ENCODE measurements at places on chromosomes 4 and X.
A peak's percentile ranks its signal among the peaks of the same experiment; 100 is the strongest.

DNA sequence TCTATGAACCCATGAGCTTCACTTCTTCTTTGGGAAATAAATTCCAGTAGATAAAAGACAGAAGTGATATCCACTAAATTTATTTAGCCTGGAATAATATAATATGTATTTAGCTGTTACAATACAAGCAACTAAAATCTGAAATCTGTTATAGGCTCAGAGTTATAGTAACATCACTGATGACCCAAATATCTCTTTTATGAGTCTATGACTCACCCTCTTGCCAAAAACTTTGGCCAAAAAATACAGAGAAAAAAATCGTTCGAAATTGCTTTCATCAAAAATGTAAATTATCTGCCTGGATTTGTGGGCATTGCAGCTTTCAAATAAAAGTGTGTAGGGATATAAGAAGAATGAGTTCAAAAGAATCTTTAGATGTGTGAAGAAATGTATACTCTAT lies 89.4 kb upstream of the DKK2 start:
- DNase-seq: no peak

DNA sequence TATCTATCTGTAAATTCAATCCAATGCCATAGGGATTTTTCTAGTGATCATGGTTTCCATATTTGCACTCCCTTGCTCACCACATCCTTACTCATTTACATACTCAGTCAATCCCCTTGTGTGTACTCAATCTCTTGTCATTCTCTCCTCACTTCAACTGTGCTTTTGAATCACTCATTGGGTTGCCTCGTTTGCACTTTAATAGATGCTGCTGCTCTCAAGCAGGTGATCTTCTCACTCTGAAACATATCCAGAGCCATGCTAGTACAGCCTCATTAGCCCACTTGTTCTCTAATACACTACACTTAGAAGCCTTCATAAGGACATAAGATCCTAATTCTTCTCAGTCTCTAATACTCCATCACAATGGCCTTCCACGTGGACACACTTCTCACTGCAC lies 507.9 kb downstream of the TECRL start:
- no peak for DNase-seq

DNA sequence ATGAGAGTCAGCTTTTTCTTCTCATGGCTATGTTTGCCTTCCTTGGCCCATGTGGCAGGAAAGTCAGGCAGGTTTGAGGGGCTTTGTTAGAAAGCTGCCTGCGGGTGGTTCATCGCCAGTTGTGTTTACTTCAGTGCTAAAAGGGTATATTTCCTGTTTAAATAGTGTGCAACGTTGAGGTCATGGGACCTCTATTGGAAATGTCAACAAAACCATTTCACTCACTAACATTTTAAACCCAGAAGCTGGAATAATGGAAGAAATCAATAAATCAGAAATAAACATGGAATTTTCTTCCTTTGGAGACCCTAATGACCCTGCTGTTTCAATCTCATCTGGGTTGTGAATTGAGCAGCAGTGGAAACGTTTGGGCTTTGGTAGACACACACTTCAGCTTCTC lies 185.8 kb downstream of the ANKRD50 start:
- no peak for DNase-seq

GRCh38 chr4:57040510-57040909 lies 61.8 kb downstream of the POLR2B start:
- no peak for DNase-seq

DNA sequence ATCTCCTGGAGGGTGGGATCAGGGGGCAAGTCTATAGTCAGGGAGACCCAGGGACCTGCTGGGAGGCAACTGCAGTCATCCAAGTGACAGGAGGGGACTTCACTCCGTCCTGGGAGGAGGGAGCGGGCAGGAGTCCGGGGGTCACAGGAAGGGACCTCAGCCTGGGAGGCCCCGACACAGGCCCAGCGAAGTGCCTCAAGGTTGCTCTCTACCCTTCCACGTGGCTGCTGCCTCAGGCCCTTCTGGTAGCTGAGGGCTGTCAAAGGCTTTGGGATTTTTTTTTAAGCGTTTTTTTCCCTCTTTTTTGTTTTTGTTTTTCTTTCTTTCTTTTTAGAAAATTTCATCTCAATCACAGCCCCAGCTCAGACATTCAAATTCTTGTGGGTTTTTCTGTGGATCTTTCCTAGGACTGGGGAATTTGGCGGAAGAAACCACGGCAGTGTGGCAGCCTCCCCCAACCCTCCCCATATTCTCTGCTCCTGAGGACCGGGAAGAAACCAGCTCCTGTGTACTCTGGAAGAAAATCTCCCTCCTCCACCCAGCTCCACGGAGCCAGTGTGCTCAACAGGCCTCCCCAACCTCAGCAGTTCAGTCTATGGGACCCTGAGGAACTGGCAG lies 1.4 kb upstream of the HAUS7 start:
- no peak for DNase-seq

- no peak for DNase-seq
These were observed 45.7 kb downstream of the ATP10D start for GRCh38 chr4:47530801-47531200.

DNA sequence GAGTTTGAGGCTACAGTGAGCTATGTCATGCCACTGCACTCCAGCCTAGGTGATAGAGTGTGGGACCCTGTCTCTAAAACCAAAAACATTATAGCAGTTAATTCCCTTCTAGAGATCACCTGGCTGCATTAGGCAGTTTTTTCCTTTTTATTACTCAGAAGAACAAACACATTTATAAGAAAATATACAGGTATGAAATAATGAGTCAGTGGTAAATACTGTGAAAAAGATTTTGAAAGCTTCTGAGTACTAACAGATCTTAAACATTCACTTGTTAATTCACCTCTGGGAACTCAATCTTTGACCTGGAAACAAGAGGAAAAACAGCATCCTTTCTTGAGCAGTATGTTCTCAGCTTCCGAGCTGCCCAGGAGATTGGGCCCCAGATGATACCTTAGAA lies 64.1 kb downstream of the UCHL1 start:
- no peak for DNase-seq

DNA sequence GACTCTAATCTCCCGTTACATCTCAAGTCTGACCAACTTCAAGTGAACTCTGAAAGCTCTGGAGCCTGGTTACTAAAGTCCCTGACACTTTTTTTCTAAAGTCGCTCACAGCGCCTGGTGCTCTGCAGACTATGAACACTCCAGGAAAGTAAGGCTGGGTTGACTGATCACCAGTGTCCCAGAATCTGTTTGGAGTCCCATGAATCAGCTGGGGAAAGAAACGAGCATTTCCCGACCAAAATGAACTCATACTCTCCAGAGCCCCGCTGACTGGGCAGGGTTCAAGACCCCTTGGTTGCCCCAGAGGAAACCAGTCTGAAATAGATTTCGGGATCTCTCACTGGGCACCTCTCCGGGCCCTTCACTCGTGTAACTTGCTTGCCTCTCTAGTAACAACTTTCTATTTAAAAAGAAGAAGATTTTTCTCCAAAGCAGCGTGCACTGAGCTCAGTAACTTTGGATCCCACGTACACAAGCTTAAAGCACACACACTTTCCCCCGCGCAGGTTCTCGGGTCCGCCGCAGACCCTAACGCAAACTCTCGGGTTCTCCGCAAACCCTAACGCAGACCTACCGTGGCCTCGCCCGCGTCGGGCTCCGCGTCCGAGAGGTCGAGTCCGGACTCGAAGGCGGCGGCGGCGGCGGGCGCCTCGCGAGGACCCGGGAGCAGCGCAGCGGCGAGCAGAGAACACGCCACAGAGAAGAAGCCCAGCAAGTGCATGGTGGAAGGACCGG lies 964 bp downstream of the VEGFC start:
- no peak for DNase-seq

DNA sequence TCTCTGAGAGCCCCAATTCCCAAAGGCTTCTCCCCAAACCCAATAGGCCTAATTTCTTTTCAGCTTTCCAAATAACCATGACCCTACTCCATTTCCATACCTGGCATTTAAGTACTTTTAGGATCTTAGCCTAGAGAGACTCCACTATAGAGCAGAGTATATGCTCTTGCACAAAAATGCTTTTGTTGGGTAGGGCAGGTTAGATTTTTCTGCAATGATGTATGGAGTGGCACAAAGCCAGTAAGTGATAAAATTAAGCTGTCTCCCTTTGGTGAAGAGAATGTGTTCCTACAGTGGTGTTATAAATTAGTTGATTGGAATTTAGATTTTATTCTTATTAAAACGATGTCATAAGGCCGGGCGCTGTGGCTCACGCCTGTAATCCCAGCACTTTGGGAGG lies 124.9 kb downstream of the INPP4B start:
- DNase-seq: no peak

GRCh38 chrX:93422693-93423092 lies 250.7 kb downstream of the NAP1L3 start:
- DNase-seq: no peak

GRCh38 chr4:168634276-168634802 lies 137.5 kb downstream of the PALLD start:
- peak; percentile 32 for DNase-seq

DNA sequence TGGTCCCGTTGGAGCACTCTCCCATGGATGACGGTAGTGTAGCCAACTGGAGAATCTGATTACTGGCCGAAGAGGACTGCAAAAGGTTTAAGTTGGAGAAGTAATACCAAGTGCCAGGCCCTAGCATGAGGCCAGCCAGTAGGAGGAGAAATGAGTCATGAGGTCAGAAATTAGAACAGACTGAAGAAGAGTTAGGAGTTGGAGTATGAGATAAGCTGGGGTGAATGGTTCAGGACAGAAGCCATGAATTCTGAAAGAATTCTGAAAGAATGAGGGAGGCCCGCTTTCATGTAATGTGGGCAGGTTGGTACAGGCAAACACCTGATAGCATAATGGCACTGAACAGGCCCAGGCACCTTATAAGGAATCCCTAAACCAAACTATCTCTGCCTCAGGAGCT lies 18.4 kb upstream of the STK26 start:
- no peak for DNase-seq
